ENCODE measurements at places on chromosomes 5 and 9.

DNA sequence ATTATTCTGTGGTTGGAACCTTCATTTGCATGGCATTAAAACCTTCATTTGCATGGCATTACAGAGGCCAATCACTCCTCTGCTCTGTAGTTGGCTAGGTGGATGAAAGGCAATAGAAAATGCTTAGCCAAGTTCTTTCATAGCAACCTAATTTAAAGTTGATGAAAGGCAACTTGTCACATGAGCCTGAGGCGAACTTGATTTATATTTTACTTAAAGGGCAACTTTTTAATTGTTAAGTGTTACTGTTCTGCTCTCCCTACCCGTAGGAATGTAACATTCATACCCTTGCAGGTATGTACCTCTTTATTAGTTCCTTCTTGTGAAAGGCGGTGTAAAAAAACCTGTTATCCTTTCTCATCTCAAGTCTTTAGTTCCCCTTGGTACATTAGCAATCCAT lies 7.9 kb upstream of the ERMP1 start:
- no peak for DNase-seq

GRCh38 chr5:159419576-159419975 lies 89.3 kb upstream of the IL12B start:
- no peak for DNase-seq

DNA sequence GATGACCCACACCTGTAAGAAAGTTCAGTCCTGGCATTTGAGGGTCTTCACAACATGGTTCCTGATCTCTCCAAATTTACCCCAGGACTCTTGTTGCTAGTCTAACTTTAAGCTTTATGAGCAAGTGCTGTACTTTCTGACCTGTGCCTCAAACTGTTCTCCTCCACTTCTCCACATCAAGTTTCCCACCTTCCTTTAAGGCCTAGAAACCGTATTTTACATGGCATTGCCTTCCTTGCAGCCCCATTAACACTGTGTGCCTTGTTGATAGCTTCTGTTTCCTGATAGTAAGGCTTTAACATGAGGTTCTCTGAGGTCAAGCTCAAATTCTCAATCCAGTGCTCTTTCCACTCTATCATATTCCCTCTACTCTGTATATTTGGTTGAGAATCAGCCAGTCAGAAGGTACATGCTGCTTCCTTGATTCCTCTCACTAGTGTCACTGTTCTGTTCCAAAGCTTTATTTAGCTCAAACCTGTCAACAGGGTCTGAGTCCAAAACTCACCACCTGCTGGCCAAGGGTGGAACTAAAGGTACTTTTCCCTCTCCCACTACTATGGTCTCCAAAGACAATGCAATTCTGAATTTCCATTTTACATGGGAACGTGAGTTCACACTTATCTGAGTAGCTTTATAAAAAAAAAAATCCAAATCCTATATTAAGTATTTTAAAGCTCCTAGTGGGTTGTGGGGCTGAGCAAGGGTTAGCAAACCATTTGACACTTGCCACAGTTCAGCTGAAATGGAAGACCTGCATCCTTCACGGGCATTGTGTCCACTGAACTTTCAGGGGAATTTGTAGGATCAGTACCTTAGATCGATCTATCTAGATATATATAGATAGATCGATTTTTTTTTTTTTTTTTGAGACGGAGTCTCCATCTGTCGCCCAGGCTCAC lies 21.1 kb downstream of the VCP start:
- no peak for DNase-seq

DNA sequence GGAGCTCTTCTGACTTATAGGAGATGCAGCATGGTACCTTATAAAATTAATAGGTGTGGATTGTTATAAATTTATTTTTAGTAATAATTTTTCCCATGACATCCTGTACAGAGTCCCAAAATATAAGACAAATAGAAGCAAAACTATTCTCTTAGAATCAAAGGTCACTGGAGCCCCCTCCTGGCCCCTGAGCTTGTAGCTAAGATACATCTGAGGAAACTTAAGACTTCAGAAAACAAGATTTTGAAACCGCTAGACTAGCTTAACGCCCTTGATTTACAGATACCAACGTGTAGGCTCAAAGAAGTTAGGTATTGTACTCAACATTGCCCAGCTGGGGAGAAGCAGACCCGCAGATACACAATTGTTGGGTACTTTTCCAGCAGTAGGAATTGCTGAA lies 45.7 kb upstream of the KCNN2 start:
- no peak for DNase-seq

DNA sequence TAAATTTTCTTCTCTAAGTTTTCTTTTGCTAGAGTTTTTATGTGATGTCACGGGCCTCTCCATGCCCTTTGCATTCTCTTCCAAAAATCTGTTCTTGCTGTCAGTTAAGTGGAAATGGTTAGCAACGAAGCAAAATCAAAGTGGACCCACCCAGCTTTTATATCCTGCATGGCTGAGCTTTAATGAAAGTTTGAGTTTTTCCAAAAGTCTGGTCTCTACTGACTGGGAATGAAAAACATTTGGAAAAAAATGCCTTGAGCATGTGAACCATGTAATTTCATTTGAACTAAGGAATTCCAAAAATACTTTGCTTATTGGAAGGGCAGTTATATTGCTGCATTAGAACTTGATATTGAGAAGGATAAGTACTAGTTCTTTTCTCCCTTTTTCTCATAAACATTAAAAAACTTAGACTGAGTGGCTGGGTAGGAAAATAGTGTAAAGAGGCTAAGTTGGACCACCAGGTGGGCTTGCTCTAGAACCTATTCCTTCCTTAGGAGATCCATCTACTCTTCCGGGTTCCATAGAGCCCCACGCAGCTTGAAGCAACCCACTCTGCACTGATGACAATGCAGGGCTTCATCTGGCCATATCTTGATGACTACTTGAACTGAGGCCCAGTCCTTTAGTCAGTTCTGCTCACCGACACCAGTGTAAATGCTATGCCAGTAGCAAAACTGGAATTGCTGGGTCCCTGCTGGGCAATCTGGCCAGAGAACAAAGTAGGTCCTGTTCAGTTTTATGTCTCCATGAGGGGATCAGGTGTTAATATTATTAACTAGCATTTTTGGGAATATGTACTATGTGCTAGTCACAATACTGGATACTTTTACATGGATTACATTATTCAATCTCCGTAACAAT lies 17.4 kb upstream of the RIC1 start:
- DNase-seq: no peak

- no peak for DNase-seq
Observed at GRCh38 chr5:121581588-121581987, 270.1 kb upstream of the FTMT start.

- no peak for DNase-seq
Observed at GRCh38 chr5:84445049-84445685, 60.5 kb upstream of the EDIL3 start.
